ENCODE measurements at places on chromosomes 11 and 22.

- no peak for DNase-seq
Measured at GRCh38 chr22:19527321-19527721, 3.1 kb upstream of the CLDN5 start.

DNA sequence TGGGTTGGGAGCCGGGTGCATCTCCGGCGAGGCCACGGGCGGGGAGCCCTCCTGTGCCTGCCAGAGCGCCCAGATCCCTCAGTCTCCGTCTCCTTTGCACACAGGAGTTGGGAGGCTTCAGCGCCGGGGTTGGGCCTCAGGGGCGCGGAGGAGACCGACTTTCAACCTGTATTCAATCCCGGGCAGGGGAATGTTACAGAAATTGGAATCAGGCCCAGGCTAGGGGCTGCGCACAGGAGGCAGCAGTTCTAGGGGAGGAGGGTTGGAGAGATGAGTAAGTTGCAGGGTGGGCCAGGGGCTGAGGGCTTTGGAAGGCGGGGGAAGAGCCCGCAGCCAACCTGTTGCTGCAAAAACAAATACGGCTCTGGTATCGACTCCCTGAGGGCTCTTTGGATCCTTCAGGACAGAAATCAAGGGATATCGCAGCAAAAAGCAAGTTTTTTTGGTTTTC, 640 bp upstream of the KCNA4 start:
- peak; percentile 78 for DNase-seq

DNA sequence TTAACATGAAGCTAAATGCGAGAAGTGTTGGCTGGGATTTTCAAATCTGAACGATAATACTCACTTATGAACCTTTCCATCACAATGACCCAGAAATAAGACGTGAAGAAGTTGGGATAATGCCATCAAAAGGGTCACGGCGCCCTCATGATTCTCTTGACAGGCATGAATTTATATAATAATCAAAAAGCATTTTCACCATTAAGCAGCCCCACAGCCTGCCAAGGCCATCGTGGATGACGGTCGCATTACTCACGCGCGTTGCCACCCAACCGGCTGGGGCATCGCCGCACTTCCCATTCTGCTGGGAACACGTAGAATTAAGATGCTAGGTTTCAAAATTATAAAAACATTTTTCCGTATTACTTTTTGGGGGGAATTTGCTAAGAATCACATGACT, 18.9 kb upstream of the GAL start:
- DNase-seq = no peak

GRCh38 chr11:48161951-48162884, 54.4 kb upstream of the OR4B1 start:
- no peak for DNase-seq

GRCh38 chr11:128465946-128466705, 121.2 kb downstream of the ETS1 start:
- no peak for DNase-seq

GRCh38 chr11:113137713-113138529, 176.5 kb upstream of the TTC12 start:
- DNase-seq = no peak

GRCh38 chr11:69662806-69663205, 12.3 kb downstream of the LTO1 start:
- DNase-seq = no peak

GRCh38 chr22:22692707-22693530, 48.5 kb downstream of the GGTLC2 start:
- no peak for DNase-seq

- DNase-seq = no peak
Measured at GRCh38 chr11:76410851-76411357, 29.8 kb downstream of the GVQW3 start.

- DNase-seq = no peak
Measured at GRCh38 chr11:19912115-19912957, 199.7 kb downstream of the NAV2 start.

- no peak for DNase-seq
Measured at GRCh38 chr11:41399323-41399722, 60.1 kb downstream of the LRRC4C start.

DNA sequence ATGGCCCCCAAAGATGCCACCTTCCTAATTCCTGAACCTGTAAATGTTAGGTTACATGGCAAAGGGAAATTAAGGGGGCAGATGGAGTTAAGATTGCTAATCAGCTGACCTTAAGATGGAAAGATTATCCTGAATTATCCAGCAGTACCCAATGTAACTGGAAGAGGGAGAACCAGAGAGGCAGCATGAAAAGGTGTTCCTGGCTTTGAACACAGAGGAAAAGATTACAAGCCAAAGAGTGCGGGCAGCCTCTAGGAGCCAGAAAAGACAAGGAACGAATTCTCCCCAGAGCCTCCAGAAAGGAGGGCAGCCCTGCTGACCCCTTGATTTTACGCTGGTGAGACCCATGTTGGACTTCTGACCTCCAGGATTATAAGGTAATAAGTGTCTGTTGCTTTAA, 15.1 kb upstream of the THRSP start:
- no peak for DNase-seq

DNA sequence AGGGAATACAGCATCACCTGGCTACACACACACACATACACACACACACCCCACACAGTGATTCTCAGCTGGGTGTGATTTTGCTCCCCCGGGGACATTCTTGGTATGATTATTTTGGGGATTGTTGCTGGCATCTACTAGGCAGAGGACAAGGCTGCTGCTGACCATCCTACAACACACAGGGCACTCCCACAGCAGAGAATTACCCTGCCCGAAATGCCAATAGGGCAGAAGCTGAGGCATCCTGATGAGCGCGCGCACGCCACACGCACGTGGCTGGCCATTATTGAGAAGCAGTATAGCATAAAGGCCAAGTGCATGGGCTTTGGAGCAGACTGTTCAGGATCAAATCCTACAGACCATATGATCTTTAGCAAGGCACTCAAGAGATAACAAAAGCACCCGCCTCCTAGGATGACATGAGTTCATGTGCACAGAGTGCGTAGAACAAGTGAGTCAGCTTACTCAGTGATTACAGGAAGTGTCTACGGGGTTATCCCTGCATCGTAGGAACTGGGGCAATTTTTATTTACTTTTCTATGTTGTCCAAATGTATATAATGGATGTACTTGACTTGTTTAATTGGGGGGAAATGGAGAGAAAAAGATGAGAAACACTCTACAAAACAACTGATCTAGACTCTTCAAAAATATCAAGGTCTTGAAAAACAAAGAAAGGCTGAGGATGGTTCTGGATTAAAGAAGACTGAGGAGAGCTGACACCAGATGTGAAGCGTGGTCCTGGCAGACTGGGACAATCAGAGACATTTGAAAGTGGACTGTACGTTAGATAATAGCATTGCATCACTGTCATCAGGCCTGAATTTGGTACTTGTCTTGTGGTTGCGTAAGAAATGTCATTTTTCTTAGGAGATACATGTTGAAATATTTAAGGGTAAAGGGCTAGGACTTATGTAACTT, 7.2 kb upstream of the EHD1 start:
- DNase-seq = no peak

DNA sequence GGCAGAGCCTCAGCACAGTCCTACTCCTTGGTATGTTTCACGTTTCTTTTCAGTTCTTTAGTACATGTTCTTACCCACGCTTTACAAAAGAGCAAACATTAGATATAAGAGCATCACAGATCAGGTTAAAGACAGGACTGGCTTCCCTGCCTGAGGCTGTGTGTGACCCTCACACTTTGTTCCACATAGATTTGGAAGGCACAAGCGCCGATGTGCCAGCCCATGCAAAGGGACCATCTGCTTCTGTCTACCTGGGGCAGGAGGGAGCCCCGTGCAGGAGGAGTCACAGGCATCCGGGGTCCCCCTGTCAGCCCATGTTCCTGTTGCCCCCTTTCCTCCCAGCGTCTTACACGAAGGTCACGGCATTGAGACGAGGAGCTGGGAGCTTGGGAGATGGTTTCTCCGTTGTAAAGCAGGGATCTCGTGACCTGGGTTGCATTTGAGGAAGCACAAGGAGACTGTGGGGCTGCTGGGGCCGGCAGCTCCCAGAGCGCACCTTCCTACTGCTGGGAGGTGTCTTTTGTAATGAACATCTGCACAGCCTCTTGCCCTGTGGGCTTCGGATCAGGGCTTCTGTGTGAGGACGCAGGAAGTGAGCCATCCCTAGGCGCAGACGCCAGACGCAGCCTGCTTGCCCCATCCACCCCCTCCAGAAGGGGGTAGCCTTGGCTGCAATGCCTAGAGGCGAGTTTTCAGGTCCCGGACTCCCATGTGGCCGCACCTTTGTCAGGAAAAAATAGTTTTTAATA, 72.6 kb downstream of the SCN3B start:
- DNase-seq = no peak

DNA sequence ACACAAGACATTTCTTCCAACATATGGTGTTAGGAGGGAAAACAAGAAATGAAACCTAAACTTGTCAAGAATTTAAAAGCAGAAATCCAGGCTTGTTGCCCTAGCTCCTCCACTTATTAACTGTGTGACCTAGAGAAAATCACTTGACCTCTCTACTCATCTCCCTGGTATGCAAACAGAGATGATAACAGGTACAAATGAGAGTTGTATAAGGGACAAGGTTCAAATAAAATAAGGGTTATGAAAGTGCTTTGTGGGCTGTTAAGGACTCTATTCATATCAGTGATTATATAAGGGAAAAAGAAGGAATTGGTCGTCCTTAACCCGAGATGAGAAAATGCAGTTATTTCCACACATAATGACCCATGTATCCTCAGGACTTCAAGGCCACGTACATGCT, 372.7 kb upstream of the TENM4 start:
- DNase-seq = no peak

- no peak for DNase-seq
Measured at GRCh38 chr11:8261921-8262551, 1.6 kb downstream of the LMO1 start.

DNA sequence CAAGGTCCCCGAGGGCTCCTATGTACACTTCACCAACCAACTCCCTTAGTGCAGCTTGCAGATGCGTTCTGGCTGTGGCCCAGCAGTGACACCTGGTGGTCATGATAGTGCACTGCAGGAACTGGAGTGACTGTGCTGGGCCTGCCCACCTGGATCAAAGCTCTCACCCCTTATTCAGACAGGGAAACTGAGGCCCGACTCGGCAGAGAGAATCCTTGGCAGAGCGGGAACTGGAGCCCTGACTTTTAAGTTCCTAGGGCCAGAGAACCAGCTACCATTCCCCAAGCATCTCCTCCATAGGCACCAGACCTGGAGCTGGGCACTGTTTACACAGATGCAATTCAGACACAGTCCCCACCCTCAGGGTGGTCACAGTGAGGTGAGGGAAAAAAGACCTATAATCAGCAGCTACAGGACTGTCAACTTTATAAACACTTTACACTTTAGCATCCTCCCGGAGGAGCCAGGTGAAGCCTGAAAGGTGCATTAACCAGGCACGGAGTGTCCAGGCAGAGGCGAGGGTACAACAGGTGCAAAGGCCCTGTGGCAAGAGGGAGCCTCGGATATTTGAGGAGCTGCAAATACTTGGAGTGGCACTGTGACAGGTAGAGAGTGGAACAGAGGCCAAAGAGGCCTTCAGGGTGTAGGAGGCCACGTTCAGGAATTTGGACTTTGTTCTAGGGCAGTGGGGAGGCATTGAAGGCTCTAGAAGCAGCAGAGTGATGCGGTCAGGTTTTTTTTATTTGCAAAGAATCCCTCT, 22.0 kb downstream of the RHBDD3 start:
- peak; percentile 96 for DNase-seq

- no peak for DNase-seq
Measured at GRCh38 chr22:41217553-41218157, 12.5 kb downstream of the L3MBTL2 start.

- DNase-seq = peak; percentile 81
Measured at GRCh38 chr11:119422809-119423508, at the start of gene THY1. Gene THY1 (minus strand): TSS chr11:119423172. CDS start chr11:119420905, 2,267 bp downstream.

GRCh38 chr11:93728792-93729128, 12.5 kb downstream of the TAF1D start:
- DNase-seq = no peak

GRCh38 chr22:18050065-18050464, 25.7 kb upstream of the MICAL3 start:
- DNase-seq = no peak

GRCh38 chr11:113721462-113722066, 15.5 kb upstream of the TMPRSS5 start:
- no peak for DNase-seq

GRCh38 chr22:49481659-49482399, 345.8 kb downstream of the BRD1 start:
- DNase-seq = no peak

DNA sequence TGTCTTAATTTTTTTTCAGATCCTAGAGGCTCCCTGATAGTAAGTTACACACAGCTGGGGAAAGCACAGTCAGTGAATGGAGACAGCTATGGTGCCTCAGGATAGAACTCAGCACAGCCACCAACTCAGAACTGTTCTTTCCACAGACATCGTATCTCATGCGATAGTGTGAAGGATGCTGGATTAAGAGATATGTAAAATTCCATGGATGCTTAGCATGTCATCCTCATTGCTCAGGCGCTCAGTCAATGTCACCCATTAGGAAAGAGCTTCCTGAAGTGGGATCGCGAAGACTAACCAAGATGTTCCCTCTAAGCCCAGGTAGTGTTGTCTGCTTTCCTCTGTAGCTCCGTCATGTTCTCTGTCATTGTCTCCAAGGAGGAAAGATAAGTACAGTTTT, 1000.4 kb downstream of the OPCML start:
- no peak for DNase-seq

DNA sequence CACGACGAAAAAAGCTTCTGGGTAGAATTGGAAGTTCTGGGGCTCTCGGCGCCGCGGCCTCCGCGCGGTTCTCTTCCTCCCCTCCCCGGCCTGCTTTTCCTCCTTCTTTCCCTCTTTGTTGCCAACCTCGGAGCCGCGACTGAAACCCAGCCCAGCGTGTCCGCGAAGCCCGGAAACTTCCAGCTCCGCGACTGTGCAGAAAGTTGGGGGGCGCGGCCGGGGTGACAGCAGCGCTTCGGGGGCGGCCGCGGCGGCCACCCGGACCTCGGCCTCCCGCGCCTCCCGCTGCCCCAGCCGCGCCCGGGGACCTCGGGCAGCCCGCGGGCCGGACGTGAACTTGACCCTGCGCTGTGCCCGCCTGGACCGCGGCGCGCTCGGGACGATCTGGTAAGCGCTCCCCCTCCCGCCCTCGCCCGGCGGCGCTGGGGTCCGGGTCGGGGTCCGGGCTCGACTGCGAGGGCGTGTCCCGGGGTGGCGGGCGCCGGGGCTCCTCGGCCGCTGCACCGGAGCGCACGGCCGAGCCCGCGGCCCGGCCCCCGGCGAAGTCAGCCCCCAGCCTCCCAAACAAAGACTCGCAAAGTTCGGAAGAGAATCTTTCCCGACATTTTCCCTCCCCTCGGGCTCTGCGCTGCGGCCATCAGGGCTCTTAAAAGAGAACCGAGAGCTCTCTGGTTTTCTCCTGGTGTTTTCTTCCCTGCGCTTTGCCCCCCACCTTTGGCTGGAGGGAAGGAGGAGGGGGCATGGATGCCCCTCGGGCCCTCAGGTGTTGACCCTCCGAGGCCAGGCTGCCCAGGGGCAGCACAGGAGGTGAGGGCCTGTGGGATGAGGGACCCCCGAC, 67.9 kb upstream of the WNT7B start:
- DNase-seq = no peak

DNA sequence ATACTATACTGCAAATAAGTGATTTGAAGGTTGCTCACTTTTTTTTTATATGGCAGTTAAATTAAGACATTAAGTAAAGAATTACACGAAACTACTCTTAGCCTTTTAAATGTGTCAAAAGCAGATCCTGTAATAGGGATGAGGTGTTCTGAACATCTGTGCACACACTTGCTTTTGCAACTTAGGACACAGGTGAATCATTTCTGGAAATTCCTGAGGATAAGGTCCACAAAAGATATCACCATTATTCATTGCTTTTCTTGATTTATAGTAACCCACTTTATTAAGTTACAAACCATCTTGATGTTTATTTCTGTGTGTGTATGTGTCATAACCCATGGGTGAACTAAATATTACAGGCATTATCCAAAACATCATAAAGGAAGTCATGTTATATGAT, 55.9 kb downstream of the SLC5A12 start:
- no peak for DNase-seq

Measured in posterior cingulate gyrus (tissue), 11 donors.